ENCODE measurements at places on chromosomes 2 and 18.

DNA sequence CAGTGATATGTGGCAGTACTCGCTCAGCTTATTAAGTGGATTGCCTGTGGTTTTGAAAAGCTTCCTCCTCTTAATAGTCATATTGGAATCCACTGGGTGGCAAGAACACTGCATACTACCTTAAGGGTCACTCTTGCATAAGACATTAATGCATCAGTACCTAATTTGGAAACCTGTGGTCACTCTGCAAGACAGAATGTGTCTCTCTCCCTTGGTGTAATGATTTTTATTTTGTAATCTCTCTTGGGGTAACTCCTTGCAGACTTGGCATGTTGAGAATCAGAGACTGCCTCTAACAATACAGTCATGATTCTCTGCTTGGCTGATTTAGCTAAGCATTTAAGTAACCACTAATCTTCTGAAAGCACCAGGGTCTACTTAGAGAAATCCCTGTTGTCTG lies 33.0 kb upstream of the IER3IP1 start:
- DNase-seq: no peak

DNA sequence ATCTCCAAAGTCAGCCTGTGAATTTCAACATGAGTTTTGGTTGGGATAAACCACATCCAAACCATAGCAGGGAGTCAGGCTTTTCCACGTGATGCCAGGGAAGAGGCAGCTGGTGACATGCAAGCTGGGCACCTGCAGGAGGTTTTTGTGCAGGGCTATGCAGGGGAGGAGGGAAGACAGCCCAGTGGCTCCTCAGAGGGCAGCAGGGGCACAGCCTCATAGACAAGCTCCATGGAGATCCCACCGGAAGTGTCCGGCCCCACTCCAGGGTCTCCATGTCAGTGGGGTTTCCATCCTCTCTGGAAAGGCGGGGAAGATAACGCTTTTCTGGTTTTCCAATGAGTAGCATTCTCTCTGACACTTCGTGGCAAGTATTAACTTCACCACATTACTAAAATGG lies 135.6 kb upstream of the TPO start:
- DNase-seq: no peak

DNA sequence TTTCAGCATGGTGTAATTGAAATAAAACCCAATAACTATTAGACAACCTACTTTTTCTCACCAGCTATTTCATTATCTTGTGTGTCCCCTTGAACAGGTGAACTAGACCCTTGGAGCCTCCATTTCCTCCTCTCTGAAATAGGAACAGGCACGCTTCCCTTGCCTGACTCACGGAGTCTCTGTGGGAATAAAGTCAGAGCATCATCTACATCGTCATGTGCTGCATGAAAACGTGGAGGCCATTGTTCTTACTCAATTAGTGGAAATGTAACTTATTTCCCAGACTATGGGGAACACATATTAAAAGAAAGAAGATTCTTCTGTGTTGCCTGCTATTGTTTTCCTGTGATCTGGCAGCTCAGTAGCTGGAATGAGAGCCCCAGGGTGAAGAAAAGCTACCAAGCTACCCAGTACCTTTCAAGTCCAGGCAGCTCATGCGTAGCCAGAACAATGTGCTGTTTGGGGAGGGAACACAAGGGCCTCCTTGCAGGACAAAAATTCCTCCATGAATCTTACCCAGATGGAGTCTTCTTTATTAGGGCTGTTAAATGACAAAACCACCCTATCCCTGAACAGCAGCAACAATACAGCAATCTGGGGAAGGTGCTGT lies 59.8 kb downstream of the SOX11 start:
- no peak for DNase-seq

GRCh38 chr2:165825041-165825440 lies 31.0 kb upstream of the GALNT3 start:
- DNase-seq: peak; percentile 15
